ENCODE measurements at places on chromosomes 4 and X. TPM values are rescaled to one million over a fixed set of nuclear protein-coding genes. Genes with fewer than 3 reads are reported as not detected.
A peak's percentile ranks its signal among the peaks of the same experiment; 100 is the strongest.

Gene MAP7D2
- not detected for total RNA-seq

Gene F8A2
- total RNA-seq = 28.6 TPM

DNA sequence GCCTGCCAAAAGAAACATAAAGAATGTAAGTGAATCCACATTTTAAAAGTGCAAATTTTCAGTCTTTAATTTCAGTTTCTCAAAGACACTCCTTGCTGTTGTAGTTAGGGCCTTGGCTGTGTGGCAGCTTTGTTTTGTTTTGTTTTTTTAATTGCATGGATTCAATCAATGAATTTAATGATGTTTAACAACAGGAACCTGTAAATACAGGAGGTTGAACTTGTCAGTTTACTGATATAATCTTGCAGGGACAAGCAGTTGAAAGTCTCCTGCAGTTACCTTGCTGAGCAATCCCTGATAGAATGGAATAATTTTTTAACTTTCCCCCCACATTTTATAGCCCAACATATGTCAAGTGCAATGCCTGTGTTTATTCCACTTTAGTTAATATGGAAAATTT is 528.3 kb upstream of the PCDH7 start:
- no peak for DNase-seq

DNA sequence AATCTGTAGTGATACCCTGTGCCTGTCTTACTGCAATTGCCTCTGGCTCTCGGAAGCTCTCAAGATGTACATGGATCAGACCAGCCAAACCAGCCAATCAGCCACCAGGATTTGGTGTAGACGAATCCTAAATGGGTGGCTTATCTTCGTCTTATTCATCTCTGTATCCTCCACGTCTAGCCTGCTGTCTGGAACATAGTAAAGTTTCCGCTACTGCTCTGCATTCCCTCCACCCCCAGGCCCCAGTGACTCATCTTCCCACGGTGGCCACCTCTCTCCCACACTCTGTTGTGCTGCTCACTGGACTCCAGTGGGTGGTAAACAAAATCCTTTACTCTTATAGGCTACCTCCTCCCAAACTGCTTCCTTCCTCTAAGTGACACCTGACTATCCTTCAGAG is 37.8 kb downstream of the SEPTIN6 start:
- peak; percentile 26 for DNase-seq

- DNase-seq = peak; percentile 52
Measured at GRCh38 chrX:15524417-15524816, 23.8 kb downstream of the BMX start.

- DNase-seq = no peak
Measured at GRCh38 chr4:8538076-8538702, 42.0 kb upstream of the GPR78 start.

GRCh38 chr4:74738464-74739143 is 55.7 kb downstream of the BTC start:
- DNase-seq = no peak

DNA sequence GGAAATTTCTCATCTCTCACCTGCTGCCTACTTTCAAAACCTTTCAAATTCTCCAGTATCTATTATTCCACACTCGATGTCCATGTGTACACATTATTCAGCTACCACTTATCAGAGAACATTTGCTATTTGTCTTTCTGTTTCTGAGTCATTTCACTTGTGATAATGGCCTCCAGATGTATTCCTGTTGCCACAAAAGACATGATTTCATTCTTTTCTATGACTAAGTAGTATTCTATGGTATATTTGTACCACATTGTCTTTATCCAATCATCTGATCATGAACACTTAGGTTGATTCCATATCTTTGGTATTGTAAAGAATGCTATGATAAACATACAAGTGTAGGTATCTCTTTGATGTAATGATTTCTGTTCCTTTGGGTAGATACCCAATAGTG is 310.1 kb upstream of the SPOCK3 start:
- no peak for DNase-seq

All from stomach (tissue), 19 donors.